NCI-H1105 treated with DMSO at 0.1 percent for 48 hours (cell line): ENCODE measurements at places on chromosomes 1 and 21.
A peak's percentile ranks its signal among the peaks of the same experiment; 100 is the strongest.

DNA sequence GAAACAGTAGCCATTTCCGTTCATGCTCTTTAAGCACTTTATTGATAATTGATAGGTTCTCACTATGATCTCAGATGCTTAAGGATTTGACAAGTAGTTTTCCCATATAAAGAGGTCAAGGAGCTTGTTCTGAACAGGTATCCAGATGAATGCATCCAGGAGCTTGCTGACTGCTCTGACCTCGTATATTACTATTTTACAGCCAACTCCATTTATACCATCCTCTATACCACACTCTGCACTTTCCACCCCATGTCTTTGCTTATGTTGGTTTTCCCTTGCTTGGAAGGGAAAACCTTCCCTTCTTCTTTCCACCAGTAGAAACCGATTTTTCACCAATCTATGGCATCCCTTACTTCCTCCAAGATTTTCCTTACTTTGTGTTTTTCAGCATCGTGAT, 107.2 kb downstream of the LHX9 start:
- DNase-seq: no peak

DNA sequence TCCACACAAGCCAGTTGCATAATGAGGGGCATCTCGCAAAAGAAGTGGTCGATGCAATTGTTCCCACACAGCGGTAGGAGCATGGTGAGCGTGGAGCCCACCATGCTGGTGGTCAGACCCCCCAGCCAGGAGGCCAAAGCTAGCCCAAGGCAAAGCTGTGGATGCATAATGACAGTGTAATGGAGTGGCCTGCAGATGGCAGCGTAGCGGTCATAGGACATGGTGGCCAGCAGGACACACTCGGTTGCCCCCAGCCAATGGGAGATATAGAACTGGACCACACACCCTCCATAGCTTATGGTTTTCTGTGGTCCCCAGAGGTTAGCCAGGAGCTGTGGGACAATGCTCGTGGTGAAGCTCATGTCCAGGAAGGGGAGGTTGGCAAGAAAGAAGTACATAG, 4.3 kb downstream of the OR2C3 start:
- DNase-seq: no peak

DNA sequence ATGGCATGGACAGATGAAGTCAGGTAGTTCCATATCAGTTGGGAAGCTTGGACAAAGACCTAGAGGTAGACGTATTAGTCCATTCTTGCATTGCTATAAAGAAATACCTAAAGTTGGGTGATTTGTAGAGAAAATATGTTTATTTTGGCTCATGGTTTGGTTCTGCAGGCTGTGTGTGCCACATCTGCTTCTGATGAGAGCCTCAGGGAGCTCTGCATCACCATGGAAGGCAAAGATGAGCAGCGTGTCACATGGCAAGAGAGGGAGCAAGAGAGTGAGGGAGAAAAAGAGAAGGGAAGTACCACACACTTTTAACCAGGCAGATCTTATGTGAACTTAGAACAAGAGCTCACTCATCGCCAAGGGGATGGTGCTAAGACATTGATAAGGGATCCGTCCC, 9.0 kb downstream of the TSACC start:
- DNase-seq: no peak

- DNase-seq: no peak
Observed at GRCh38 chr1:51936531-51936930, 54.0 kb downstream of the RAB3B start.

DNA sequence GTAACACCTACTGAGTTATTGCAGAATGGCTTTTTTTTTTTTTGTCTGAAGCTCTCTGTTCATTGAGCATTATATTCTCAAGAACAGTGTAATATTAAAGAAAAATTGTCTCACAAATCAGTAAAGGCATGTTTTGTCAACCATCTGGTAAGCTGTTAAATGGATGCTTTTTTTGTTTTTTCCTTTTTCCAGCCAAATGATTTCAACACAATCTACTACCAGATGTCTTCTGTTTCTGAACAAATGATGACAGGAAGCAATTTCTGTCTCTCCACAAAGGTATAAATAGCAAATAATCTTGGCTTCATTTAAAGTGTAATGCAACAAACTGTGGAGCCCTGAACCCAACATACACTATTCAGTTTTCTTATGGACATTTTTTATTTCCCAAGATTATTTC, 78.6 kb upstream of the RGS2 start:
- no peak for DNase-seq

DNA sequence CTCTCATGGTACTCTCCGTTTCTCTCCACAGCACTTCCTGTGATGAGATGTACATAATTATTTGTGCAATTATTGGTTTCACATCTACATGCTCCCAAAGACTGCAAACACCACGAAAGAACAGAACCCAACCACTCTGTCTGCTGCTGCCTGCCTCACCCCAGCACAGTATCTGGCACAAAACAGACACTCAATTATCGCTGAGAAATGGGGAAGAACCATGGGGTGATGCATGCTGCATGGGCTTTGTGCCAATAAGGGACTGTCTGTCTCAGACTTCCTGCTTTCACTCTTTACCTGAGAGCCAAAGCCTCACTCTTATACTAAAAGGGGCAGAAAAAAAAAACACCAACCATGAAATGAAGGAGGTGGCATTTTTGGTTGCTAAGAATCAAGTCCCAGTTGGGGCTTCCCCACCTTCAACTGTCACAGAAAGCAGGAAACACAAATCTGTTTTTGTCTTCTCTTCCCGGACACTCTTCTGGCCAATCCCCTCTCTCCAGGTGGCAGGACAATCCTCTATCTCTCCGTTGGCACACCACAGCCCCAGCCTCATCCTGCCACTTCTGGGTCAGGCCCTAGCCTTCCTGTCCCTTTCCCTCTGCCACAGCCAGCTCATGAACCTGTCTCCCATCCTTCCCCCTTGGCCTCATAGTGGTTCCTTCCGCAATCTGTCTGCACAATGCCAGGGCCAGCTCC, 82.0 kb downstream of the TGFBR3 start:
- no peak for DNase-seq

DNA sequence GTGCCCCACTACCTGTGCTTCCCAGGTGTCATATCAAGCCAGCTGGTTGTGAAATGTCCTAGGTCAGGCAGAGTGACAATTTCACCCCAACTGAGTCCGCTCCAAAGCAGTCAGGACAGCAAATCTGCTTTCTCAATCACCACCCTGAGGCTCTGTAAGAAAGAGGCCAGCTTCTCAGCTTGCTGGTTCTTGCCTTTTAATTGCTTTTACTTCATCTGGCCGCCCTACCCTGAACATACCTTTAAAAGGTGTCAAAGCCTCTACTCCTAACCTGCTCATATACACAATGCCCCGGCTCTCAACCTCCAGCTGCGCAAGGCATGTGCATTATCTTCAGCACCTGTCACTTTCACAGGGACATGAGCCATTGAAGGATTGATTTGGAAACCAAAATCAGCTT, 581.6 kb downstream of the NPHP4 start:
- DNase-seq: peak; percentile 73

GRCh38 chr1:246117066-246117791, 389.9 kb downstream of the SMYD3 start:
- peak; percentile 15 for DNase-seq

DNA sequence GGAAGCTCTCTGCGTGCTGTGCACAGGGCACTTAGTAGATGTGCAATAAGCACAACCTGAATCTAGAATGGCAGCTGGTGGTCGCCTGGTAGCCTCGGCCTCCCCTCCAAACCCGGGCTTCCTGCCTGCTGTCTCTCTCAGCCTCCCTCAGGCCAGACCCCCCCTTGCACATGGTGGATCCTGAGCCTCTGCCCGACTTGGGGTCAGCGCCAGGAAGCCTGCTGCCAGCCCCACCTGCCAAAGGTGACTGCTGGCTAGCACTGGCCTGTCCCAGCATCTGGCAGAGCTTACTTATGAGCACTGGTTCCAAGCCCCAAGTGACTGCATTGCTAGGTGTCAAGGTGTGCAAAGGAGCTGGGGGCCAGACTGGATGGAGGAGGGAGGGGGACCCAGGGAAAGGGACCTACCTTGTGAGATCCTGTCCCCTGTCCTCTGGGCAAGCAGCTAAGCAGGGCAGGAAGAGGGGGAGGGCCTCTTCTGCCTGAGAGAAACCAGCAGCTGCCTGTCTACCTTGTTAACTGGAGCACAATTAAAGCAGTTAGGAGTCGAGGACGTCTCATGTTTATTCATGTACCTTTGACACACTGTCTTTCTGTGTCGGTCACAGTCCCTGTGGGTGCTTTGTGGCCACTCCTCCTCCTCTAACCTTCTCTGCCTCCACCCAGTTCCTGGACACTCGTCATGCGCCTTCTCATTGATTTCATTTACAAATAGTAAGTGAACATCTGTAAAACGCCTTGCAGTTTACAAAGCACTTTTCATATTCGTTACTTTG, 100.9 kb downstream of the DDX20 start:
- DNase-seq: peak; percentile 88

- DNase-seq: no peak
Observed at GRCh38 chr1:56284928-56285327, 294.4 kb downstream of the PLPP3 start.

- no peak for DNase-seq
Observed at GRCh38 chr21:34126269-34126668, 52.9 kb downstream of the MRPS6 start.

DNA sequence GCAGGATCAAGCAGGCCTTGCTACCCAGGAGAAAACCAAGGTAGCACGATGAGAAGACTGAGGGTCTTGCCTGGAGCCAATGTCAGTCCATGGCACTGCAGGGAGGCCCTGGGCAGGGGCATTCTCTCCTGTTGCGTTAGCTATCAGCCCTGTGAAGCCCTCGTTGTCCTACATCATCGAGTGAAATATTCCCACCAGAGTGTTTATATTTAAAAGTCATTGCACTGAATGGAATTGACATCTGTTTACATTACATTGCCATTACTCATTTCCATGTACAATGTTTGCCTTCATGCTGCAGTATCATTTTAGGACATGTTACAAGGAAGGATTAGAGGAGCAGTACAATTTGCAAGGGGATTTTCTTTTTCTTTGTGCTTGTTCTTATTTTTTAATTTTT, 243.9 kb downstream of the KAZN start:
- no peak for DNase-seq

- DNase-seq: no peak
Observed at GRCh38 chr1:34529935-34530859, 224.7 kb upstream of the GJB5 start.

DNA sequence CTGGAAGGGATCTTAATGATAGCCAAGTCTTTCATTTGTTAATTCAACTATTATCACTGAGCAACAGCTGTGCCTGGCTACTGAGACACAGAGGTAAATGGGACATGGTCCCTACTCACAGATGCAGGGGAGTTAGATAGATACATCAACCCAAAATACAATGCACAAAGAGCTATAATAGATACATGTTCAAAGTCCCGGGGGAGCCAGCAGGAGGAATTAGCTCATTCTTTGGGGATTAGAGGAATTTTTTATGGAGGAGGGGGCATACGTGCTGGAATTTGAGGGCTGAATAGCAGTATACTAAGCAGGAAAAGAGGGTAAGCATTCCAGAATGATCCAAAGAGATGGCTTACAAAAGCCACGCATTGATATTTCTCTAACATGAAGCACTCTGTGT, 34.6 kb downstream of the C8B start:
- DNase-seq: no peak

- DNase-seq: no peak
Observed at GRCh38 chr21:38912102-38912629, 106.4 kb downstream of the ETS2 start.

DNA sequence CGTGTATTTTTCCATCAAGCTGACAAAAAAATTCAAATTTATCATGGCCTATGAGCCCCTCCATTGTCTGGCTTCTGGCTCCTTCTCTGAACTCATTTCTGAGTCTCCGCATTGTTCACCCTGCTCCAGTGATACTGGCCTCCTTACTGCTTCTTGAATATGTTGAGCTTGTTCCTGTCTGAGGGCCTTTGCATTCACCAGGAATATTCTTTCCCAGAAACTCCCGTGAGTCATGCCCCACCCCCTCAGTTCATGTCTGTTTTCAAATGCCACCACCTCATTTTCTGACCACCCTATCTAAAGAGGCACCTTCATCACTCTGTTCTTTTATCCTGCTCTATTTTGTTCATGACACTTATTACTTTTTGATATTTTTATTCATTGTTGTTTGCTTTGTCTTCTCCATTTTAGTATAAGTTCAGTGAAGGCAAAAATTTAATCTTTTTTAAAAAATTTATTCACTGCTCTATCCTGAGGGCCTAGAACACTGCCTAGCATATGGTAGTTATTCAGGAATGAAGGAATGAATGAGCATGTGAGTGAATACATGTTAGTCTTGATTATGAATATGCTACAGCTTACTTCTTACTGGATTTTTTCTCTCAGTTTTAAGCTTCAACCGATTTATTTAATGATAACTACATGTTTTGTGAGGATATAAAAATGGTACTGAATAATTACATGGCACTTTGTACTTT, 140.4 kb upstream of the C1orf105 start:
- DNase-seq: no peak

DNA sequence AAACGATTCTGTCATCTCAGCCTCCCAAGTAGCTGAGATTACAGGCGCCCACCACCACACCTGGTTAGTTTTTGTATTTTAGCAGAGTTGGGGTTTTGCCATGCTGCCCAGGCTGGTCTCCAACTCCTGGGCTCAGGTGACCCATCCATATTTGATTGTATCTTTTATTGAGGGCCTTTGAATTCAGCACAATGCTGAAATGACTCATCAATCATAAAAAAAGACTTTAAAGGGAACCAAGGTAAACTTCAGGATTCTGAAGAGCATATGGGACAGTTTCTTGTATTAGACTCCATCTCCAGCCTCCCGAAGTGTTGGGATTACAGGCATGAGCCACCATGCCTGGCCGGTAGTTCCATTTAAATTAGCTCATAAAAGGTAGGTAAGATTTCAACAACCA, 232.2 kb downstream of the SETD4 start:
- DNase-seq: no peak

GRCh38 chr1:109399326-109399957, 1.7 kb upstream of the SORT1 start:
- DNase-seq: peak; percentile 87

DNA sequence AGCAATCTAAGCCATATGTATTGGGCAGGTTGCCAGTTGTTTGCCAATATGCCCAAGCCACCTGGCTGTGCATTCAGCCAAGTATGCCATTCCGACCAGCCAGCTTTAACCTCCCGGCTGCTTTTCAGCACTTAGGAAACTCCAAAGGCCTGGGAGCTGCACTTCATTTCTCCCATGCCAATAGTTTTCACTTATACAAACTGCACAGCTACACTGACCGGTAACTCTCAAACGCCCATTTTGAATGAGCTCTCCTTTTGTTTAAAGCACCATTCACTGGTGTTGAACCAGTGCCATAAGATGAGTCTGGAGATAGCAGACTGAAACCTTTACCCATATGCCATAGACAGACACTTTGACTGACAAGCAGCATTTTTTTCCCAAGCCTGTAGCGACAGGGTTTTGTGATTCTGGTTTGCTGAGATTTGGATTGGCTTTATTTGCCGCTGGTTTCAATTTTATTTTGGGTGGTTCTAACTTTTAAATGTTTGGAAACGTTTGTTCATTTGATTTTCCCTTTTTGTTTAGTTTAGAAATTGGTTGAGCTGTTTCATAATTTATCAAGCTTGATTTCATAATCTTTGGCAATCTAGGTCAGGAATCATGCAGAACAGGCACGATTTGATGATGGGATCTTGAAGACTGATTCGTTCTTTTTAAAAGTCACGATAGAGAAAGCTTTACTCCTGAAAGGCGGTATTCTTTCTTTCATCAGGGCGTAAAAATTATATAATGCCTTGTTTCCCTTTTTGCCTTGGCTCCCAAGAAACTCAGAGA, 144.6 kb downstream of the NFIA start:
- peak; percentile 98 for DNase-seq
